ENCODE measurements at places on chromosomes 2 and 18.

DNA sequence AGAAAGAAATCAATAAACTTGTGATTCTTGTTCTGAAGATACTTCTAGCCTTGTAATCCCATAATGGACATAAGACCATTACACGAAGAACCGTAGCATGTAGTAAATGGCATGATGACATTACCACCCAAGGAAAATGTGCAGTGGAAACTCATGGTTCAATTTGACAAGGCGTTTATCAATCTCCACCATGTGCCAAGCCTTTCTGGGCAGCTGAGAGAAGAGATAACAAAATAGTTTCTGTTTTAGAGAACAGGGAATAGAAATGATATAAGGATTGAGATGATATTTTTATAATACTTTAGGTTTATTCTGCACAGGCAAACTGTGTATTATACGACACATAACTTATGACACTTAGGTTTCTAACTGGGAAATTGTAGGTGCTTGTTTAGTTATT lies 19.2 kb downstream of the ABI2 start:
- DNase-seq = no peak

DNA sequence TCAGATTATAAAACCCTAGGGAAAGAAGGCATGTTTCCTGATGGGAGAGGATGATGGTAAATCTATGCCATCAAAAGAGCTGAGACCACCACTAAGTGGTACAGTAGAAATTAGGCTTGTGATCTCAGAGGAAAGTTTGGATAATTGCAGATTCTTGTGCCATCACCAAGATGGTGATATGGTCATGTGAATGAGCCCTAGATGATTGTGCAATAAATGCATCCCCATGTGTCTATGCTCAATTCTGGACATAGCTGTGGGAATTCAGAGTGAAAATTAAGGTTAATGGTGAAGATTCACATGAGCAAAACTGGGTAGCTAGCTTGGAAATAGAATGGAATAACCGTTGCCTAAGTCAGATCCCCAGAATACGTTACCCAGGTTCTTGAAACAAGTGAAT lies 496.1 kb upstream of the FSIP2 start:
- no peak for DNase-seq

DNA sequence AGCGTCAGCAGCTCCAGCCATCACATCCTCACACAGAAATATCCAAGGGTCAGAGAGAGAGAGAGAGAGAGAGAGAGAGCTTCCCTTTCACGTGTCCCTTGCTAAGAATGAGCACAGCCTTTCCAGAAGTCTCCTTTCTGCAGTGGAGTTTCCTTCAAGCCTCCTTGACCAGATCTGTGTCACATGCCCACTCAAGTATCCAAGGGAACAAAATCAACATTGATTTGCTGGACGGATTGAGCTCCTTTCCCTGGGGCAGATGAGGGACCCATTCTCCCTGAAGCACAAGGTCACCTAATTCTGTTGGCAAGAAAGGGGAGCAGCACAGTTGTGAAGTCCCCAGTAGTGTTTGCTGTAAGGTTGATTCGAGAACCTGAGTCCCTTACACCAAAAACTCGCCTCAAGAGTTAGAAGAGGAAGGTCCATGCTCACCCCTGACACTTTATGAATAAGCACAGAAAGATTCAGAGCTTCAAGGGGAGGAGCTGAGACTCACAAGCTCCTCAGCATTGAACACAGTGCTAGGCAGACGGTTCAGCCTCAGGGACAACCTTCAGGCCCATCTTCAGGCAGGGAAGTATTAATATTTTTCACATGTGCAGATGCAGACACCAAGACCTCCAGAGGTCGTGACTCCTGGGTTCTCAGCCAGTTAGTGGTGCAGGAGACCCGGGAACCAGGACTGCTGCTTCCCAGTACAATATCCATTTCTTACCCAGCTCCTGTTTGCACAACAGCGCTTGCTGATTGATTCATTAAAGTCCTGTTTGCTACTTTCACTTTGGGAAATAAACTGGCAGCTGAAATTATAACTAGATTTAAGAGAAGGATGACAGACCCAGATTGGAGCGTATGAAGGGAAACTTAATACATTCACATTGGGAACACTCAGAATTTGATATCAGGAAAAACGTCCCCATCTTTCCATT lies 38.2 kb upstream of the MARCO start:
- no peak for DNase-seq

GRCh38 chr2:136443661-136444060 lies 321.7 kb upstream of the THSD7B start:
- DNase-seq = no peak

GRCh38 chr2:88841224-88841929 lies 149.9 kb downstream of the RPIA start:
- DNase-seq = no peak

DNA sequence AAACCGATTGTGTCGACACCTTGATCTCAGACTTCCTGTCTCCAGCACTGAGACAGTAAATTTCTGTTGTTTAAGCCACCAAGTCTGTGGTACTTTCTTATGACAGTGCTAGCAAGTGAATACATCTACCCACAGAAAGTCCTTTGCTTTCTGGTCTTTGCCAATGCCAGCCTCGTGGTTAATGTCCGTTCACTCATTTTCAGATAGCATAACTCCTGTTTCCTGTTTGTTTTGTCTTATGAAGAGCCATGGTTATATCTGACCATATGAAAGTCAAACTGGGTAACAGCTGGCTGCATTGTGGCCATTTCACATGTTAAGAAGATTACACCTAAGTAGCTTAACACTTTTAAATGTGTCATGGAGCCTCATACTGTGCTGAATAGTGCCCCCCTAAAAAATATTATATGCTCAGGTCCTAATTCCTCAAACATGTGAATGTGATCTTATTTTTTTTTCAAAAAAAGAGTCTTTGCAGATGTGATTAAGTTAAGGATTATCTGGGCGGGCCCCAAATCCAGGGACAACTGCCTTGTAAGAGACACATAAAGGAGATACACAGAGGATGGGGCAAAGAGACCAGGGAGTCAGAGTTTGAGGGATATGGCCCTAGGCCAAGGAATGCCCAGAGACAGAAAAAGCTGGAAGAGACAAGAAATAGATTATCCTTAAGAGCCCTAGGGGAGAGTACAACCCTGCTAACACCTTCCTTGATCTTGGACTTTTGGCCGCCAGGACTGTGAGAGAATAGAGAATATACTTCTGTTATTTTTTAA lies 118.0 kb downstream of the KCNE4 start:
- no peak for DNase-seq

DNA sequence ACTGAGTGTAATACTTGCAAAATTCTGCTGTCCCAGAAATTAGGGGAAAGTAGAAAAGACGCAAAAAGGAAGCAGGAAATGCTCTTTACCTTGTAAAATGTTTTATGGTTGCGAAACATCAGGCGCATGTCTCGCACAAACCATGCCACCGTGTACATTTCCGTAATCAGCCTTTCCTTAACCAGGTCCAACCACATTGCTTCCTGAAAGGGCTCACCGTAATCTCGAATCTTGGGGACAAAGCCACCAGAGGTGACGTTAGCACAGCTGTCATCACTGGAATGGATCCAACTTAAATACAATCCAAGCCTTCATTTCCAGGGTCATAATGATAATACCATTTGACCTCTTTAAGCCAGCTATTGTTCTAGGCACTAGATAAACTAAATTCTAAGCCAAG lies 49.3 kb downstream of the SP110 start:
- DNase-seq = peak; percentile 31

- no peak for DNase-seq
Observed at GRCh38 chr2:98809878-98810587, 79.1 kb upstream of the MGAT4A start.

DNA sequence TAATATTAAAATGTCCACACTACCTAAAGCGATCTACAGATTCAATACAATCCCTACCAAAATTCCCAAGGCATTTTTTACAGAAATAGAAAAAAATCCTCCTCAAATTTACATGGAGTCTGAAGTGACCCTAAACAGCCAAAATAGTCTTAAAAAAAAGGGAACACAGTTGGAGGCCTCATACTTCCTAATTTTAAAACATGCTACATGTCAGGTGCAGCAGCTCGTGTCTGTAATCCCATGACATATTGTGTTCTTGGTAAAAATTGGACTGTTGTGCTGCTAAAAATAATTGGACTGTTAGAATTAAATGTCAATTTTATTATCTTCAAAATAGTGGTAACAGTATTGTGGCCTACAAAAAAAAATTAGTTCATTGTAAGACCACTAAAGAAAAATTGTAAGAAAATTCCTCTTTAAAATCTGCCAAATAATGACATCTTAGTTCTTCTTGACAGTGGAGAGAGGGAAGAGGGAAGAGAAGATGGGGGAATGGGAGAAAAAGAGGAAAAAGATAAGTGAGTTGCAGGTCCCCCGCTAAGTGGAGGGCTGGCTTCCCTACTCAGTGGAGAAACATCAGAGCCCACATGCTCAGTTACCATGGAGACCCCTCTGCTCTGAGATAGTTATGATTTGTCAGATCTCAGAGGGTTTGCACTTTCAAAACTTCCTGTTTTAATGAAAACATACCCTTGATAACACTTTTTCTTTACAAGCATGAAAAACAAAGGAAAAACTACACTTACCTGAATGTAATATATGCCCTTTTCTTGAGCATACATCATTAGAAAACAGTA lies 46.5 kb downstream of the UNC50 start:
- DNase-seq = no peak

GRCh38 chr2:133139847-133140533 lies 428.3 kb downstream of the NCKAP5 start:
- no peak for DNase-seq

DNA sequence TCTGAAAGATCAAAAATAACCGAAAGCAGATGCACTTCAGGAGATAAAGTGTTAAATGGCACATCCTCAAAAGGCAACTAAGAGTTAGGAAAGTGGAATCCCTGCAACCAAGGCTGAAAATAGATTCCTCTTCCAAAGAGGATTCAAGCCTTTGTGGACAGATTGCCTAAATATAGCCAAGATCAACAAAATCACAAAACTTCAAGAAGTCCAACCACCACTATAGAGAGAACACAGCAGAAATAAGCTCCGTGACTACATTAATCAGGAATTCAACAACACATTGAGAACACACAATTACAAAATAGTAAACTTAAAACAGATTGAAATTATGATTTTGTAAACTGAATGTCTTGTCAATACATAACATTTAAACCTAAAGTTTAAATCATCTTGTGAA lies 165.7 kb downstream of the LNPK start:
- no peak for DNase-seq

DNA sequence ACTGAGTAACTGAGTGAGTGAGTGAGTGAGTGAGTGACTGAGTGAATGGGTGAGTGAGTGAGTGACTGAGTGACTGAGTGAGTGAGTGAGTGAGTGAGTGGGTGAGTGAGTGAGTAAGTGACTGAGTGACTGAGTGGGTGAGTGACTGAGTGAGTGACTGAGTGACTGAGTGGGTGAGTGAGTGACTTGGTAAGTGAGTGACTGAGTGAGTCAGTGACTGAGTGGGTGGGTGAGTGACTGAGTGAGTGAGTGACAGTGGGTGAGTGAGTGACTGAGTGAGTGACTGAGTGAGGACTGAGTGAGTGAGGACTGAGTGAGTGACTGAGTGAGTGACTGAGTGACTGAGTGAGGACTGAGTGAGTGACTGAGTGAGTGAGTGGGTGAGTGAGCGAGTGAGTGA lies 13.9 kb downstream of the MAL start:
- no peak for DNase-seq

GRCh38 chr2:231521443-231521842 lies 8.8 kb downstream of the NMUR1 start:
- no peak for DNase-seq

DNA sequence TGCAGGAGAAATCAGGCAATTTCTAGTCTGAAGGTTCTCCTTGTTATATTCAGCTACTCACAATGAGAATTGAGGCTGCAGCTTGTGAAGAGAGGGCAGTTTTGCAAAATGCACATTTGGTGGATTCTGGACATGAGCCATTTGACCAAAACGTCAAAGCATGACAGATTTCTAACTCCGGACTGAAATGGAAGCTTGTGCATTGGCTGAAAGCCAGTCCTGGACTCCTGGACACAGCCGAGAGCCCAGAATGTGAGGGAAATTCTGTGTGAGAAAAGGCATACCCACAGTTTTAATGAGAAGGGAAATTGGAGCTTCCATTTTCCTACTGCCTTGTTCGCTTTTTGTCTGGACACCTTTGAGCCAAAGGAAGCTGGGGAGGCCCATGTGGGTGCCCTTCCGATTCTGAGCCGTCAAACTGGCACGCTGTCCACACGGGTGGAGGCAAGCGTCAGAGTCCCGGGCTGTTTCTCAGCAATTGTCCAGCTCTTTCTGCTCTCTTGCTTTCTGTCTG lies 23.7 kb upstream of the ROCK2 start:
- DNase-seq = no peak

- DNase-seq = no peak
Observed at GRCh38 chr2:24883946-24884345, 36.1 kb downstream of the ADCY3 start.

DNA sequence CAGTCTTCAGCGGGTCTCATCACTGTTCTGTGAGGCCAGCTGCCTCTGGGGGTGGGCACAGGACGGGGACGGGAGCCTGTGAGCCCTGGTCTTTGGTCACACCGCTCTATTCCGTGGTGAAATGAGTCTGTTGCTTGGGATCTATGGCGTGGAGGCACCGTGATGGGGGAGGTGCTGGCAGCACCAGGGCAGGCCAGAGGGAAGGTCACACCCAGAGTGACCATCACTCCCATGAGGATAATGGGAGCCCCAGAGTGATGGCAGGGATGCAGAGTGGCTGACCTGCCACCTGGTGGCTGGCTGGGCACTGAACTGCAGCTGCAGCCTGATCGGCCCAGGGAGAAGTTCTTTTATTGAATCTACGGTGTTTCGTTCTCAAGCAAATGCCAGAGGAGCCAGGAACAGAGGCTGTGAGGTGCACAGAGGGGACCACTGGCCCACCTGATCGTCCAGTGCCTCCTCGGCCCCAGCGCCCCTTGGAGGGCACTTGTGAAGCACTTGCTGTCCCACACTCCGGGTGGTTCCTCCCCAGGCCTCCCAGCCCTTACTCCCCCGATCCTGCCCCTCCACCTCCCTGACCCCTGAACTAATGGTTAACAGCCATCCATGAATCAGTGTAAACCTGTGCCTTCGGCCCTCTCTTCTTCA lies 17.9 kb downstream of the KCNIP3 start:
- peak; percentile 86 for DNase-seq

GRCh38 chr2:6881516-6881915 lies 3.9 kb downstream of the RSAD2 start:
- no peak for DNase-seq

GRCh38 chr2:133420788-133421187 lies 147.5 kb downstream of the NCKAP5 start:
- DNase-seq = no peak

- DNase-seq = no peak
Observed at GRCh38 chr2:196166876-196167275, 4.5 kb downstream of the STK17B start.

DNA sequence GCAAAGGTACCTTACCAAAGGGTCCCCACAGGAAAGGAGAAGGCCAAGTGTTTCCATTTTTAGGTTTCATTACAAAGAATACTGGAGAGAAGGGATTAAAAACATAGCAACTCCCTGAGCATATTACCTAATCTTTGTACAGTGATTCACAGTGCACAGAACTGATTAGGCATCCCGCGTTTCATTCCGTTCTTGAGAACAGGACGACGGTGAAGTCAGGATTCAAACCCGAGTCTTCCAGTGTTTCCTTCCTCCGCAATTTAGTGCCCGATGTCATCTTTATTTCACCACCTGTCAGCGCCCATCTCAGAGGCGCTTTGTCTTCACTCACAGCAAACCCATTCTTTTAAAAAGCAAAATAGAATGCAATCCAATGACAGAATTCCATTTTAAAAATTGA lies 488.5 kb downstream of the EIPR1 start:
- DNase-seq = no peak

GRCh38 chr18:57057890-57058289 lies 89.0 kb upstream of the BOD1L2 start:
- DNase-seq = no peak

GRCh38 chr2:213107728-213108127 lies 43.7 kb downstream of the IKZF2 start:
- DNase-seq = no peak
